ENCODE measurements at places on chromosomes 12 and 14.

- no peak for DNase-seq
Observed at GRCh38 chr12:43835264-43835655, 621 bp upstream of the TMEM117 start.

DNA sequence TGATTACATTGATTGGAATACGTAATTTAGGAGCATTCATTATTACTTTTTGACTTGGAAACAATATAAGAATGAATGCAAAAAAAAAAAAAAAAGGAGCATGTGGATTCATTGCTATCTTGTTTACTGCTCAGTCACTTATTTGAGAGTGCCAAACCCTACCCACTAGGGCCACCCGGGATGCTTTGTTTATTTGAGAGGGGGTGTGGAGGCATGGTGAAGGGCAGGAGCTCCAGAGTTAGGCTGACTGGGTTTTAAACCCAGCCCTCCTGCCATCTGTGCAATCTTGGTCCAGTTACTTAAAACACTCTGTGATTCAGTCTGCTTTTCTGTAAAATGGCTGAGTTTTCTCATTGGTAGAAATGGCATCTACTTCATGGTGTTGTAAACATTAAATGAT lies 195.2 kb downstream of the RAD51B start:
- DNase-seq = no peak

- no peak for DNase-seq
Observed at GRCh38 chr12:21558100-21558679, 32.1 kb downstream of the SPX start.

DNA sequence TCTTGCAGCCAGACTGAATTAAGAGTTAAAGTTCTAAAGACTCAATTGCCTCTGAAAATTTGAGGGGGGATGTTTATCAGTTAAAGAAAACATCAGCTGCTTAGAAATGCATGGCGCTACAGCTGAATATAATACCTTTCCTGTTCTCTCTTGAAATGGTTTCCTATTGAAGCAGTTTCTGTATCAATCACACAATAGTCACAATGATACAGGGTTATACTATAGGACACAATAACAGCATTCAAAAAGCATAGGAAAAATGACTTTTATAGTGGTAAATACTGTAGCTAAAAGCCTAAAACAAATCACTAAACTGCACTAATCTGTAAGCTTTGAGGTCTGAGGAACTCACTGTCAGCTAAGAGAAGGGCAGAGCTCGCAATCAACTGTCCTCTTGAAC lies 15.2 kb downstream of the MDGA2 start:
- DNase-seq = no peak

- no peak for DNase-seq
Observed at GRCh38 chr12:13163868-13164635, 32.5 kb upstream of the EMP1 start.

DNA sequence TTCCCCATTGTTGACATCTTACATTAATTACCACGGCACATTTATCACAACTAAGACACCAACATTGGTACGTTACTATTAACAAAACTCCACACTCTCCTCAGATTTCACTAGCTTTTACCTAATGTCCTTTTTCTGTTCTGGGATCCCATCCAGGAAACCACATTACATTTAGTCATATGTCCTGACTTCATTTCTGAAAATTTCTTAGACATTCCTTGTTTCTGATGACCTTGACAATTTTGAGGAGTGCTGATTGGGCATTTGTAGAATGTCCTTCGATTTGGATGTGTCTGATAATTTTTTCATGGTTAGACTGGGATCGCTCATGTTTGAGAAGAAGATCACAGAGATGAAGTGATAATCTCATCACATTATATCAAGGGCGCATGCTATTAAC lies 34.6 kb upstream of the ACSM4 start:
- DNase-seq = no peak

DNA sequence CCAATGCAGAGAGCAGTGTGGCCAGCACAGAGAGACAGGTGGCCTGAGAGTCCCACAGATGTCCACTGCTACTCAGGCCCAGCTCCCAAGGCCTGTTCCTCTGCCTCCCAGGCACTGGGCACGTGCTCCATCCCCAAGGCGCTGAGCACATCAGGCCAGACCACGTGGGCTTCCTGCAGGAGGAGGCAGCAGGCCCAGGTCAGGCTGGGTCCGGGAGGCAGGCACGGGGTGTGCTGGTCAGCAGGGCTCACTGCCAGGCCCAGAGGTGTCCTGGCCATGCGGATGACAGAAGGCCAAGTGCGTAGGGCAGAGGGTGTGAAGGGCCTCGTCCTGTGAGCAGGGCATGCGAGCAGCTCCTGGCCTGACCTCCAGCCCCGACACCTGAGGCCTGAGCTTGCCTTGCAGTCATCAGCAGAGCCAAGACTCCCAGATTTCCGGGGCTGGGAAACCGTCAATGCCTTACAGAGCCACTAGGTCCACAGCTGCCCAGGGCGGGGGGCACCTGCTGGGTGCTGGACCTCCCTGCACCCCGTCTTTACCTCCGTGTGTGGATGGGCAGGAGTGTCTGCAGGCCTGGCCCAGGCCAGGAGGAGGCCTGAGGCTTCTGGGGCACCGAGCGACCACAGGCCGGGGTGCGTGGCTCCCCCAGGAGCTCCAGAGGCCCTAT lies 14.9 kb downstream of the TRMT61A start:
- DNase-seq = peak; percentile 58

DNA sequence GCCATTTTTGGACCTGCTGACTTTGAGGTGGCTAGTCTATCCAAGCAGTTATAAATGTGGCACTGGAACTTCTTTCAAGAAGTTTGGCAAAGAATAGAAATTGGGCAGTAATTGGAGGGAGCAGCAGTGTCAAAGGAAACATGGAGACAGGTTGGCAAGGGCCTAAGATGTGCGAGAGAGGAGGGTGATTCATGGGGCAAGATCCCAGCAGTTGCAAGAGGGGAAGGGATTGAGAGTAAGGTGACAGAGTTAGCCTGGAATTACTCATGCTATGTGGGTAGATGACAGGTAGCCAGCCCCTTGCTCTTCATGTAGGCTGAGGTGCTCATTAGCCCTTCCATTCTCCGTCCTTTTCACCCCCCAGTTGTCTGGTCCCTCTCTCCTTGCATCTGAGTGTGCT lies 42.2 kb downstream of the FBXL14 start:
- DNase-seq = no peak

DNA sequence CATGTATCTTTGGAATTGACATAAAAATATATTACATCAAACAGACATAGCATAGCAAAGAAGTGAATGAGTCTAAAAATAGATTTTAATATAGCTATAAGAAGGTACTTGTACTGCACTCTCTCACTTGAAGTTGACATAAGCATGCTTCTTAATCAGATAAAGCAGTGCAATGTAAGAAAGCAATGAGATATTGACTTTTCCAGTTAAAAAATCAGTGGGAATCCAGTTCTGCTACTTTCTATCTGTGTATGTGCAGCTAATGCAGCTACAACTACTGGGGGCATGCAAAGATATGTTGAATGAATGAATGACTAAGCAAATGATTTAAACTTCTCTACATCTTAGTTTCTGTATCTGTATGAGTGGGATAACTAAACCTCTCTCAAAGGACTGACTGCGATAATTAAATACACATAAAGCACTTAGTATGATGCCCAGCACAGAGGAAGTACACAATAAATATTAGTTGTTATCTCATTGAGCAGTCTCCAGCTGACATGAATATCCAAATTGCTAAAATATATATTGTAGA lies 10.3 kb downstream of the WASHC3 start:
- DNase-seq = no peak

DNA sequence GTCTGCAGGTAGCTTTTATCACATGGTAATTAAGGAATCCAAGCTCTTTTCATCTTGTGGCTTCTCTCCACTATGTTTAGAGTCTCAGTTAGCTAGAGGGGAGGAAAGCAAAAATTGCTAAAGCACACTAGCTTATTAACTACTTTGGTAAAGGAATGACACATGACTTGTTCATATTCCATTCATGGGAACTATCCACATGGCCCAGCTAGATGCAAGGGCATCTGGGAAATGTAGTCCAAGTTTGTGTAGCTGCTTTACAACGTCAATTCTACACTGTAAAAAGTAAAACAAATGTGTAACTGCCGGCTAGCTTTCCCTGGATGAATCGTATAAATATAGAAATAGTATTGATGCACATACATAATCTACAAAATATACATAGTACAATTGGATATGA lies 244.5 kb upstream of the LRFN5 start:
- no peak for DNase-seq

GRCh38 chr12:5965950-5966383 lies 20.9 kb upstream of the ANO2 start:
- DNase-seq = peak; percentile 46

DNA sequence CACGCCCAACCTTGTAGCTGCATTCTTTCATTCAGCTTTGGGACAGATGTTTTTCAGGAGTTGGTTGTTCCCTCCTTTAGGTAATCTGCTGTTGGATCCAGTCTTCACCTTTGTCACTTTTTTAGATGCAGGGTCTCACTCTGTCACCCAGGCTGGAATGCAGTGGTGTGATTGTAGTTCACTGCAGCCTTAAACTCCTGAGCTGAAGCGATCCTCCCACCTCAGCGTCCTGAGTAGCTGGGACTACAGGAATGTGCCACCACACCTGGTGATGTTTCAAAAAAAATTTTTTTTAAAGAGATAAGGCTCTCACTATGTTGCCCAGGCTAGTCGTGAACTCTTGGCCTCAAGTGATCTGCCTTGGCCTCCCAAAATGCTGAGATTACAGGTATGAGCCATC lies 164.3 kb downstream of the KTN1 start:
- no peak for DNase-seq

DNA sequence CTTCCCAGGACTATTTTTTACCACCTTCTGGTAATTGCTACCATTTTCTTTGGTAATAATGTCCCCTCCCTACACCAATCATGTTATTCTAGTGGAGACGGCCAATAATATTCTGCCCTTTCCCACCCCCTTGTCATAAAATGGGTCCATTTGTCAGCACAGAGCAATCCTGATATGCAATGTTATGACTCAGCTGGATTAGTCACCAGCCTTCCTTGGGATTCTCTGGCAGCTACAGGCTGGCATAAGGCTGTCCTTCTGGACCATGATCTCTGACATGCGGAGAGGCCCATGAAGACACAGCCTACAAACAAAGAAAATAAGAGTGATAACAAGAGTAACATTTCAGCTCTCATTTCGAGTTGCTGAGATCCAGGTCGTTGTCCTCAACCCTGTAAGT lies 222.0 kb upstream of the CPNE8 start:
- DNase-seq = no peak

DNA sequence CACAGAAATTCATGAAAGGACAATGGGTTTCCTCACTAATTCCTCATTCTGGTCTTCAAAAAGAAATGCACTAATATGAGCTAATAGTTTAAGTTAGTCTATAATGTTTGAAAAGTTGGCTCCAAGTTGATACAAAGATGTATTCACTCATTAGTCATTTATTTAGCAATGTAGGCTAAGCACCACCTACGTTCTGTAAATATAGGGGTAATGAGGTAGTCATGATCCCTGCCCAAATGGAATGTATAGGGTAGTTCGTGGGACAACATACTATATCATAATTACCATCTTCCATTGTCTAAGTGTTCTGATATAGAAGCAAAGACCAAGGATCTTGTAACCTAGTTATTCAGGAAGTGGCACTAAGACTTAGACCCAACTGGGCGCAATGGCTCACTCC lies 86.5 kb downstream of the DIO2 start:
- DNase-seq = no peak

DNA sequence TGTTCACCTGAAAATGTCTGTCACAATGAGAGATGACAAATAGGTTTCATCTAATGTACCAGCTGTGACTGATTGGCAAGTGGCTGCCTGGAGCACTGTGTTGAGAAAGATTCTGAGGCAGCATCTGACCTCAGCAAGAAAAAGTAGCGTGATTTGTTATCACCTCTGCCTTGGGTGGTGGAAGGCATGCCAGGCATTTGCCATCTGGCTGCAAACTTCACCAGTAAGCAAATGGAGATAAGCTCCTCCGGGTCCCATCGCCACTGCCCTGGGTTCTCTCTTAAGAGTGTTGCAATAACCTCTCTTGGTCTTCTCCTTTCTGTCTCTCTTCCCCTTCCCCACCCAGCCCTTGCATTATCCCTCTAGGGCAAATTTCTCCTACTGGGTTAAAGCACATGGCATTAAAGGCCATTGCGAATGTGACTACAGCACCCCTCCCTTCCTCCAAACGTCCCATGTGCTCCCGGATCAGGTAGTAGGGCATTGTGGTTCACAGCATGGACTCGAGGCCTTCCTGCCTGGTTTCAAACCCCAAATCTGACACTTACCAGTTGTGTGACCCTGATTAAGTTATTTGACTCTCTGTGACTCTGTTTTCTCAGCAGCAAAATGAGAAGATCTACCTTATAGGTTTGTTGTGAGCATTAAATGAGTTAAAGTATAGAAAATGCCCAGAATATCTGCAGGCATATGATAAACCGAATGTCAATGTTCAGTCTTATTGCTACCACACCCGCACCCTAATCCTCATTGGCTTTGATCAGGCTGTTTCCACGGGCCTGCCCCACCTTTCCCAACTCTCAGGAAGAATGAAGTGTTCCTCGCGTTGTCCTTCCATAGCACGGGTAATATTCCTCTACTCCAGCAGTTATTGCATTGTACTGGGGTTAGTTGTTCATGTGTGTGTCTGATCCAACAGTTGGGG lies 8.2 kb upstream of the LGALS3 start:
- no peak for DNase-seq

DNA sequence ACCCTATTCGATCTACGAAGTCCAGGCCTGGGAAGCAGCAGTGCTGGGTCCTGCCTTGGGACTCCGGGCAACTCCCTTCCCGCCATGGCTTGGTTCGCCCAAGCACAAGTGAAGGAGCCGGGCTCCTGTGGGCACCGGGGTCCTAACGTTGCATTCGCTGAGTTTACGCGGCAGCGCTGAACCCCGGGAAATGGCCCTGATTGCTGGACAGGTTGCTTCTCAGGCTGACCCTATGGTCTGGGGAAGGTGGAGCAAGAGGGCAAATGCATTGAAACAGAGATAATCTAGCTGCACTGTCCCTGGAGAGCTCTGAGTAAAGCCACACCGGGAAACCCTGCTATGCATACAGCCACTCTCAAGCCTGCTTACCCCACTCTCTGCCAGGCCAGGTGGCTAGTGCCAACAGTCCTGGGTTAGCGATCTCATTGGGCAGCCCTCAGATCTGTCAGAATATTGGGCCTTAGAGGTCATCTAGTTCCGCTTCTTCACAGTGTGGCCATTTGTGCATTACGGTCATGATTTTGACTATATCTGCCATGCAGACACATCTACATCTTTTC lies 11.3 kb downstream of the SYNE3 start:
- no peak for DNase-seq

- DNase-seq = no peak
Observed at GRCh38 chr14:96409701-96410100, 17.8 kb downstream of the AK7 start.

GRCh38 chr12:107670999-107671643 lies 14.5 kb upstream of the PWP1 start:
- no peak for DNase-seq
